Esophagus mucosa (tissue), 1 donor: ENCODE measurements at places on chromosomes 5 and 9. TPM values are rescaled to one million over a fixed set of nuclear protein-coding genes. Genes with fewer than 3 reads are reported as not detected.

DNA sequence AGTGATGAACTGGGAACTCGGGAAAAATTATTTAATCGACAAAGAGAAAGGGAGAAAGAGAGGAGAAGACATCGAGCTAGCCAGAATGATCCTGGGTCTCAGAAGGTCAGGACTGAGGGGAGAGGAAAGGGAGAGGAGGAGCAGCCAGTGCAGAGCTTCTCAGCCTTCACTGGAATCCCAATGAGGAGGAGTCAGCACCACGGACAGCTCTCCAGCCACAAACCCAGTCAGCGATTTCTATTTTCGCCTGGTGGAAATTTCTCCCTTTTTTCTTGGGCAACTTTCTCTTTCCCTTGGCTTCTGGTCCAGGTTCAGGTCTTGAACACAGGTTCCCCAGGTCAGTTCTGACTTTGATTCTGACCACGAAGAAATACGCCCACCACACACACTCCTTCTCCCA, 1.6 kb upstream of the BRINP1 start:
- no peak for ATAC-seq

GRCh38 chr5:147290261-147290660, 55.4 kb downstream of the STK32A start:
- no peak for ATAC-seq

GRCh38 chr9:14236591-14236990, 77.3 kb downstream of the NFIB start:
- ATAC-seq, result no peak

DNA sequence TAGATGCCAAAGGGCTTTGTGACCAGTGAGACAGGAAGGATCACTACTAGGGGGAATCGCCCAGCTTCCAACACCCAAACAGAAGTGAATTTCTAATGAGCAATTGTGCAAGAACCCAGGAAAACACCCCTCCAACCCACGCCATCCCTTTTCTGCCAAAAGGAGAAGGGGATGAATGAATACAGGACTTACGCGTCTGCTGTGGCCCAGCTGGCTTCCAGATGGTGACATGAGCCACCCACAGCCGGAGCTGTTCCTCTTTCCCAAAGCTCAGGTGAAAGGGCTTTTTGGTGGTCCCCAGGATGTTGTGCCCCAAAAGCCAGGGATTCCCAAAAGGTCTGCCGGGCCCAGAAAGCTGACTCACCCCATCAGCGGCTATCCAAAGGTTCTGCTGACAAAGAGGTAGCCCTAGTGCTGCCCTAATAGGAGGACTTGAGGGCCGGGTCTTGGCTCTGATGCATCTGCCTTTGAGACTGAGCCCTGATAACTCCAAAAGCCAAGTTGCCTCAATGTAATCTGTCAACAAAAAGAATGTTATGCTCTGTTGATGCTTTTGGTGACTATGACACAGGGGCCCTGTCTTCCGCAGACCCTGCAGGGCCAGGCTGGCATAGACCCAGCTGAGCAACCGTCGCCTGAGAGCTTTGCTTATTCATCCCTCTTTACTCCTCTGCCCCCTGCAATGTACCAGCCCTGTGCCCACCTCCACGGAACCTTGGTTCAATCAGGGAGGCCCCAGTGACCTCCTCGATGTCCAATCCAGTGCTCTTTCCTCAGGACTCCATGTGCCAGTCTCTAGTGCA, 14.5 kb downstream of the GSN start:
- ATAC-seq, result no peak

- no peak for ATAC-seq
Observed at GRCh38 chr5:539469-540070, 15.3 kb upstream of the SLC9A3 start.

DNA sequence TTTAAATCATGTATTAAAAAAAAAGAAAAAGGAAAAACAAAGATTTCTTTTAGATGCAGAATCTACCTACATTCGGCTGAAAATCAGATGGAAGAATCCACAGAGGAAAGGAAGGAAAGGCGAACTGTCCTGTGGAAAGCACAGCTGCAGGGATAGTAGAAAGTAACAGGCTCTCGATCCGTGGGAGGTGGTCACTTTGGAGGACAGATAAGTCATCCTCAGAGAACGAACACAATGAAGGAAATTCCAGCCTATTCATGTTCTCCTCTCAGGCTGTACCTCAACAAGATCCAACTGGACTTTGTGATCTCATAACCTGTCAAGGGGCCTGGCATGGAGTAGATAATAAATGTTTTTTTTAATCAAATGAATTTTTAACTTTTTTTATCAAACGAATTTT, 72.8 kb downstream of the NR6A1 start:
- no peak for ATAC-seq

DNA sequence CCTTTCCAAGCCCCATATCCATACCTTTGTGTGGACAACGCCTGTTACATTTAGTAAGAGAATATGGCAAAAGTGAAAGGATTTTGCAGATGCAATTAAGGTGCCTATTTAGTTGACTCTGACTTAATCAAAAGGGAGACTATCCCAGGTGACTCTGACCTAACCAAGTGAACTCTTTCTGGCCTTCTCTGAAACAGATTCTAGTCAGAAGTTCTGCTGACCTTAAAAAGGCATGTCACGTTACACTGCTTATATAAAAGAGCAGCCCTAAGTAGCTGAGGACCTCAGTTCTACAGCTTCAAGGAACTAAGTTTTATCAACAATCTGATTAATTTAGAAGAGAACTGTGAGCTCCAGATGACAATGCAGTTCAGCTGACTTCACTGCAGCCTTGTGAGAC, 5.7 kb upstream of the TICAM2 start:
- no peak for ATAC-seq

- no peak for ATAC-seq
Observed at GRCh38 chr5:101080462-101081240, 177.6 kb upstream of the ST8SIA4 start.

DNA sequence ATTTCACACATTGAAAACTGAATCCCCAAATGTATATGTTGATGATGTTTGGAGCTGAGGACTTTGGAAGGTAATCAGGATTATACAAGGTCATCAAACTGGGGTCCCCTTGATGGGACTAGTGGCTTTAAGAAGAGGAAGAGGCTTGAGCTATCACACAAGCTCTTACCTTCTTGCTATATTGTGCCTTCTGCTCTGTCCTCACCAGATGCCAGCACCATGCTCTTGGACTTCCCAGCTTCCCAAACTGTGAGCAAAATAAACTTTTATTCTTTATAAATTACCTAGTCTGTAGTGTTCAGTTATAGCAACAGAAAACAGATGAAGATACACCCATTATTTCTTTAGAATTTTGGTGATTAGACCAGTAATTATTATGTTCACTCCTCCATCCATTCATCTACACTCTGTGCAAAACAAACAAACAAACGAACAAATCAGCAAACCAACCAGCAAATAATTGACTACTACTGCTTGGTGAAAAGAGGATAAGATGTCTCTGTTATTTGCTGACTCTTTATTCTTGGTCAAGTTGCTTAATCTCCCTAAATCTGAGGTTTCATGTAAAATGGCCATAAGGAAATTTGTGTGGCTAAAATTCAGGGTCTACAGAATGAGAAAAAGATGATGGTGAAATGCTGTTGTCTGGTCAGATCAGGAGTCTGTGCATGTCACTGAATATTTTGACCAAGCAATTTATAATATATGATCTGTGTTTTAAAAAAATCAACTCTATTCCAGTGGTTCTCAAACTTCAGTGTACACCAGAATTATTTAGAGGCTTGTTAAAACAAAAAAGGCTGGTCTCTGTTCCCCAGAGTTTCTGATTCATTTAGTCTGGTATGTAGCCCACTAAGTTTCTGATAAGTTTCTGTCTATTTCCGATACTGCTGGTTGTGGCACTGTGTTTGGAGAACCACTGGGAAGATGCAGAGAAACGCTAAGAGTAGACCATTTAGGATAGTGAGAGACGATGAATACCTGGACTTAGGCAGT, 854.1 kb downstream of the MAT2B start:
- no peak for ATAC-seq

DNA sequence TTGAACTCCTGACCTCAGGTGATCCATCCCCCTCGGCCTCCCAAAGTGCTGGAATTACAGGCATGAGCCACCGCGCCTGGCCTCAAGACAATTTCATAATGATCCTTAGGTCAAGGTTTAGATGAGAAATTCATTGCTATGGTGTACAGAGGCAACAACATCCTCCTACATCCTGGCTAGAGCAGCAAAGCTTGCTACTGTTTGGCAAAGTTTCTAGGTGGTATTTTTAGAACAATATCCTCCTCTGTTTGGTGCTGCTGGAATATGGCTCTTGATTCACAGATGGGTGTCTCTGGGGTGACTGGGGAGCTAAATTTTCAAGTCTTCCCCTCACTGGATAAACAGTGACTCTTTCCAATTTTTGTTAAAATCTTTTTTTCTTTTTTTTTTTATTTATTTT, 30.6 kb downstream of the CRHBP start:
- ATAC-seq, result no peak

GRCh38 chr5:94661086-94661485, 42.6 kb downstream of the SLF1 start:
- ATAC-seq, result no peak

DNA sequence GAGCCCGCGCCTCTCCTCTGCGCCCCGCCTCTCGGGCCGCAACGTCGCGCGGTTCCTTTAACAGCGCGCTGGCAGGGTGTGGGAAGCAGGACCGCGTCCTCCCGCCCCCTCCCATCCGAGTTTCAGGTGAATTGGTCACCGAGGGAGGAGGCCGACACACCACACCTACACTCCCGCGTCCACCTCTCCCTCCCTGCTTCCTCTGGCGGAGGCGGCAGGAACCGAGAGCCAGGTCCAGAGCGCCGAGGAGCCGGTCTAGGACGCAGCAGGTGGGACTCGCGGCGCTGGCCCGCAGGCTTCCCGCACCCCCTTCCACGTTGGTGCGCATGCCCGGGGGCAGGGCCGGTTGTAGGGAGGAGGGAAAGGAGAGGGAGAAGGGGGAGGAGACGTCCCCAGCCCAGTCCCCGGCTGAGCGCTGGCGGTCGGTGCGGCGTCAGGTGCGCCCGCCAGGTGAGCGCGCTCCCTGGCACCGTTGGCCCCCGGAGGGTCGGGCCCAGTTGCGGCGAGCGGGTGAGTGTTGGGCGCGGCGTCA, at the start of gene OCLN:
TSS of gene OCLN (plus strand) at position 400 of the 532 bp plus-strand sequence. CDS start 11,455 bp downstream, outside the sequence.
- ATAC-seq, result peak; percentile 88

- ATAC-seq, result no peak
Observed at GRCh38 chr9:105258225-105258737, 13.8 kb downstream of the SLC44A1 start.

DNA sequence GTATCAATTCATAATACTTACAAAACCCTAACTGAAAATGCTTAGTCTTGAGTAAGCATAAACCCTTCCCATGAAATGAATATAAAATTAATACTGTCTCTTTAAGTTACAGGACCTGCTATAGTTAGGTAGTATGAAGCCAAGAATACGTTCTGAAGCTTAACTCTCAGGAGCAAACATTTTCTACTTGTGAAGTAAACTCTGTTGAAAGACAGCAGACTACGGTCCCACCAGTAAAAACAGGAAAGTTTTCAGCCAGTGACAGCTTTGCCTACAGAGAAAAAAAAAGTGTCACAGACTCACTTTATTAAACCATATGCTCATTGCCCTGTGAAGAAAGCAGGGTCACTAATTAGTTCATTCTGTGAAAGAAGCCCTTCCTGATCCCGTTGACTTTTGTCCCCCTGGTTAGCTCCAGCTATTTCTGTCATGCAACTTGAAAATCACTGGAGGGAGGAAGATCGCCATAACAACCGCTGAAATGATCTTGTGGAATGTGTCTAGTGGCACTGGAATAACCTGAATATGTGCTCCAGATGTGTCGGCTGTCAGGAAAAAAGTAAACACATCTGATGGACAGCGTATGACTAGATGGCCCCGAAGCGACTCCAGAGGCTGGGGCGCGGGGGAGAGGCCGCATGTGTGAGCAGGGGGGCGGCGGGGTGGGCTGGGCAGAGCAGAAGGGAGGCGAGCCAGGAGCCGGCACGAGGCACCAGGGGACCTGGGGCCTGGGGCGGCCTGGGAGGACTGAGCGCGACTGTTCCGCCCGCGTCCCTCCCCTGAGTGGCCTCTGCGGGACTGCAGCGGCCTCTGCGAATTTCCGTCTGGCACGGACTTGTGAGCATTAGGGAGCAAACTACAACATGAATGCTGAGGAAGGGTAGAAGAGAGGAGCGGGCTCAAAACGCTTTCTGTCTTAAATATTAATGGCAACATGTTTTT, 41.9 kb downstream of the BNC2 start:
- peak; percentile 48 for ATAC-seq

DNA sequence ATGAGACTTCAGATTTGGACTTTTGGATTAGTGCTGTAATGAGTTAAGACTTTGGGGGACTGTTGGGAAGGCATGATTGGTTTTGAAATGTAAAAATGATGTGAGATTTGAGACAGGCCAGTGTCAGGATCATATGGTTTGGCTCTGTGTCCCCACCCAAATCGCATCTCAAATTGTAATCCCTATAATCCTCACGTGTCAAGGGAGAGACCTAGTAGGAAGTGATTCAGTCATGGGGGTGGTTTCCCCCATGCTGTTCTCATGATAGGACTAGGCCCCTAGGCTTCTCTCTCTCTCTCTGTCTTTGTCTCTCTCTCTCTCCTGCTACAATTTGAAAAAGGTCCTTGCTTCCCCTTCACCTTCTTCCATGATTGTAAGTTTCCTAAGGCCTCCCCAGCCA, 473.3 kb upstream of the CD180 start:
- ATAC-seq, result no peak

GRCh38 chr9:101366038-101366756, 18.6 kb downstream of the BAAT start:
- ATAC-seq, result no peak

DNA sequence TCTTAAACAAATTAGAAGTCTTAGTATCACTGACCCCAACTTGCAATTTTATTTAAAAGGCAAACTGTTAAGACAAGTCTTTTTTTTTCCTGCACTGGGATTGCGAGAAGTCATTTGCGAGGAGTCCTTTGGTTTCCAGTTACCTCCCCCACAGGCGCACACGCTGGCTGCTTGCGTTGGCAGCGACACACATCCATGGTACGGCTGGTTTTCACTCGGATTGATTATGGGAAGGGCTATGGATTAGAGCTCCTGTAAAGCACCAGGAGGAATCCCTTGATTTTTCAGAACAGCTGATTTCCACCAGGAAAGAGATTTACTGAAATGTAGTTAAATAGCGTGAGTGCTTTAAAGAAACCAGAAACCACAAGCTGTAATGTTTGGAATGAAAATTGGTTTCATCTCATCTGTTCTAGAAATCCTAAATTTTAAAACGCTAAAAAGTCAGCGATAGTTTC, 737 bp downstream of the SLC1A3 start:
- ATAC-seq, result peak; percentile 42

DNA sequence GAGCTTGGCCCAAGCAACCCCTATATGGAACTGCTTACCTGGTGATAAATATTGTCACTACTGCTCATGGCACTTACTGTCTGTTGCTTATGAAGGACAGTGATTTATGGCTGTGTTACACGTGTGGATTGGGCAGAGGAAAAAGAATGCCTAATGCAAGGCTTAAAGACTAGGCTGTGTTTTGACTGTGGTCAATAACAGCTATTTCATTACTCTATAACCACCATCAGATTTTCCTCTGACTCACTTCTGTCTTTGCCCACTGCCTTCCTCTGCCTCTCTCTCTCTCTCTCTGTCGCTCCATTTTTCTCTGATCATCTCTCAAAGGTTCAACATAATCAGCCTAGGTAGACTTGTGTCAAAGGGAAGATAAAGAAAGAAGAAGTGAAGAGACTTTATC, 96.2 kb downstream of the TLR4 start:
- no peak for ATAC-seq

The MYO10 gene
- 27.3 TPM for total RNA-seq

The CXCL14 gene
- total RNA-seq, result 179 TPM

The GFI1B gene
- not detected for total RNA-seq

The TMEM171 gene
- total RNA-seq, result 6.3 TPM

The ORM1 gene
- total RNA-seq, result 1.6 TPM

The DRD1 gene
- not detected for total RNA-seq

The NOXA1 gene
- total RNA-seq, result 5.5 TPM
